ENCODE measurements at places on chromosomes 2 and 18.

DNA sequence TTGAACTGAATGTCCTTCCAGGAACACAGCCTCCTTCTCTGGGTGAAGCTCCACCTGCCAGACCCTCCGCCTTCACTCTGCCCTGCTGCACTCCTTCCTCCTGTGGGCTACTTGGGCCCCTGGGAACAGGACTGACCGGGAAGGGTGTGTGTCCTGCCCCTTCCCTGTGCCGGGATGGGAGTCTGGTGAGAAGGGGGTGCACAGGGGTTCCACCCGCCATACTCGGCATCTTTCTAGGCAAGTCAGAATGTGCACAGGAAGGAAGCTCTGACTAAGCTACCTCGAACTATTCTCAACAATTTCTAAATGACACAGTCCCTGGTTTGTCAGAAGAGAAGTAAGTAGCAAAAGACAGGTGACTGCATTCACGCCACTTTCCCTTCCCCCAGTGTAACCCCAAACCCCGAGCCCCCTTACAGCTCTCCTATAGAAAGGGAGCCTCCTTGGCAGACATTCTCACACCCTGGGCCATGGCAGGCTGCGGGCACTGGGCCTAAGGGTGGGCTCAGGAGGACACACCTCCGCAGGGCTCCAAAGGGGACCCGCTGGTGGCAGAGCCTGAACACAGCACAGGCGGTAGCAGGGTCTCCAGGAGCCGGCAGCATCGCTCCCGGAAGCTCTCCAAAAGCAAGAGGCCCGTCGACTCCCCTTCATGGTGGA lies 184.1 kb downstream of the HDAC4 start:
- no peak overlapping the region for H3K27ac ChIP-seq
- DNase-seq: no peak
- H3K27me3 ChIP-seq: no peaks in the 10 kb centered on the region
- no peaks in the 10 kb centered on the region for H3K36me3 ChIP-seq
- peaks cover 9% of the 10 kb centered on the region for H3K4me1 ChIP-seq

DNA sequence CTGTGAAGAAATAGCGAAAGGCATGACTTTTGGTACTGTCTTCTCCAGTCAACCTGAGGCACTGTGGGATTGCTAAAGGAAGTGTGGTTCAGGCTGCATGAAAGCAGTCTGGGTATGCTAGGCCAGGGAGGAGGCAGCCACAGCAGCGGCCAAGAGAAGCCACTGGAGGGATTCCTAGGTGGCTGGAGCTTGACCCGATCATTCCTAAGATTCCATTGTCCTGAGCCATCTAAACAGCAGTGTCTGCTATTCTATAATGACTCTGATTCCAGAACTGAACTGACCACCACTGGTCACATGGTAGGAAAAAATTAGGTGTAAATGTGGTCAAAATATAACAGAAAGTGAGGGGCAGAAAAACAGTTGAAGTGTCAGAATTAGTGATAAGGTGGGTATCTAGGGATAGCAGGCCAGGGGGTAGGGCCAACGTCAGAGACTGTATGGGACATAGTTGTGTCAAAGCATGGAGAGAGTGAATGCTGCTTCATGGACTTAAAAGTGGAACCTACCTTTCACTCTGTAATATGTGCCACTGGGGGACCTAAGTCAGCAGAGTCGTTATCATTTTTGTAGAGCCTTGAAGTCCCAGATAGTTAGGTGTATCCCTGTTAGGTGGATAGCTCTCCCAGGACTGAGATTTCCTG lies 204.6 kb downstream of the CTNNA2 start:
- no peaks in the 10 kb centered on the region for H3K27me3 ChIP-seq
- H3K36me3 ChIP-seq: no peaks in the 10 kb centered on the region
- no peak overlapping the region for H3K27ac ChIP-seq
- H3K4me1 ChIP-seq: no peaks in the 10 kb centered on the region

DNA sequence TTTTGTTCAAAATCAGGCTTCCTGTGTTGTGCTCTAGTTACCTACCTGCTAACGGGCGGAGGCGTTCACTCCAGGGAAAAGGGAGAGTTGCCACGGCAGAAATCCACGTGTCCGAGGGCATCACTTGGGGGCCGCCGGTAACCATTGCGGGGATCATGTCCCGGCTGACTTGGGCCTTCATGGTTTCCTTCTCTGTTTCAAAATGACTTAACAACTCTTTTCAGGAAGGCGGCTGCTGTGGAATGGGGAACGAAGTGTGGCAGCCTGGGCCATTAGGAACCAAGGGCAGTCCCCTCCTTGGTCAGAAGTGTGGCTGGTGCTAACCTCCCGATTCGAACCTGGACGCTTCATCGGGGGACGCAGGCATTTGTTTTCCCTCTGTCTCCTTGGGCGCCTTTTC lies 56.8 kb downstream of the INPP5D start:
- no peak for DNase-seq
- H3K4me1 ChIP-seq: no peaks in the 10 kb centered on the region
- H3K27me3 ChIP-seq: no peaks in the 10 kb centered on the region
- no peak overlapping the region for H3K4me3 ChIP-seq
- H3K36me3 ChIP-seq: no peaks in the 10 kb centered on the region

GRCh38 chr18:36484591-36484990 lies 187.1 kb downstream of the FHOD3 start:
- no peak for DNase-seq
- H3K27ac ChIP-seq: no peak overlapping the region
- H3K36me3 ChIP-seq: no peaks in the 10 kb centered on the region
- H3K4me1 ChIP-seq: no peaks in the 10 kb centered on the region

GRCh38 chr2:225004597-225004996 lies 37.7 kb downstream of the DOCK10 start:
- peaks cover 10% of the 10 kb centered on the region for H3K4me1 ChIP-seq
- H3K27me3 ChIP-seq: no peaks in the 10 kb centered on the region
- H3K27ac ChIP-seq: no peak overlapping the region
- DNase-seq: peak; percentile 41
- H3K4me3 ChIP-seq: no peak overlapping the region
- no peaks in the 10 kb centered on the region for H3K36me3 ChIP-seq

- no peaks in the 10 kb centered on the region for H3K36me3 ChIP-seq
- no peaks in the 10 kb centered on the region for H3K27me3 ChIP-seq
- no peak for DNase-seq
- no peak overlapping the region for H3K4me3 ChIP-seq
- H3K27ac ChIP-seq: no peak overlapping the region
- no peaks in the 10 kb centered on the region for H3K4me1 ChIP-seq
Observed at GRCh38 chr2:133480707-133481429, 87.4 kb downstream of the NCKAP5 start.

DNA sequence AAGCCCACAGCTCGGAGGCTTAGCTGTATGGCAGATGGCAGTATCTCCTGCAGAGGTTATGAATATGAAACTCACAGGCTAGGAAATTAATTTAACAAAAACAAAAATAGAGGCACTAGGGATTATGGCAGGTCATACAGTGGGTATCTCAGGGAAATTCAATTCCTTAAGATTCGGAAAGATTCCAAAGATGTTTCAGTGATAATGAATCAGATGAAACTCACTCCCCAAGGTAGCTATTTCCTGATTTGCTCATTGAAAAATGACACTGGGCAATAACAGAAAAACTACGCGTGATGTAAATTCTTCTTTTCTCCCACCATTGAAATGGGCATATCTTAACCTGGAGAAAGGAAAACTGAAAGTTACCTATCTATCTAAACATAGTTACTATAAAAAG lies 414.1 kb downstream of the STK39 start:
- H3K36me3 ChIP-seq: no peaks in the 10 kb centered on the region
- H3K27me3 ChIP-seq: no peaks in the 10 kb centered on the region
- no peaks in the 10 kb centered on the region for H3K4me1 ChIP-seq
- no peak overlapping the region for H3K27ac ChIP-seq

DNA sequence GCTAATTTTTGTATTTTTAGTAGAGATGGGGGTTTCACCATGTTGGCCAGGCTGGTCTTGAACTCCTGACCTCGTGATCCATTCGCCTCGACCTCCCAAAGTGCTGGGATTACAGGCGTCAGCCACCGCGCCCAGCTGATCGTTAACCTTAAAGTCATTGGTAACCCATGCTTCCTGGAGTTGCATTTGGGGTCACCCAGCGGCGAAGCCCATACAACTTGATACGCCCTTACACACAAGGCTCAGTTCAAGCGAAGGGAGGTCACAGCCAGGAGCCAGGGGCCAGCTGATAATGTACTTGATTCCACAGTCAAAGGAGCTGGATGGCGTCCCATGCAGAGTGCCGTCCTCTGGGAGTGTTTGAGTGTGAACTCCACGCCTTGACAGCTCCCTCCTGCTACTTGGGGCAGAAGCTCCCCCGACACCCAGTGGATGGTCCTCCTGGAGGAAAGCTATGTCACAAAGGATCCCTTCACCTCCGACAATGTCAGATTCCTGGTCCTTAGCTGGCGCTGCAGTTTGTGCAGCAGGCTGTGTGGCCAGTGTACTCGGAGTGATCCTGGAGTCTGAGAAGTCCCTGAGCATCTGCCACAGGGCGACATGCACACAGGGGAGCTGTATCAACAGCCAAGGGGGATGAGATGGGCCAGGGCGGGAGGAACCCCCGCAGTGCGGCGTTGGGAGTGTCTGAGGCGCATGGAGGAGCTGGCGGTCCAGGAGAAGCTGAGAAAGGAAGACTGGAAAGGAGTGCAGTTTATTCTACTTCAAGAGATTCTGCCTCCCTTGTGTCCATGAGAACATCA lies 7.9 kb downstream of the CLHC1 start:
- no peaks in the 10 kb centered on the region for H3K36me3 ChIP-seq
- no peaks in the 10 kb centered on the region for H3K27me3 ChIP-seq
- H3K4me3 ChIP-seq: no peak overlapping the region
- no peaks in the 10 kb centered on the region for H3K4me1 ChIP-seq

- no peak overlapping the region for H3K4me3 ChIP-seq
- no peak for DNase-seq
- peaks cover 13% of the 10 kb centered on the region for H3K4me1 ChIP-seq
- no peaks in the 10 kb centered on the region for H3K36me3 ChIP-seq
- no peak overlapping the region for H3K27ac ChIP-seq
Observed at GRCh38 chr2:213237251-213237650, 47.0 kb upstream of the SPAG16 start.

DNA sequence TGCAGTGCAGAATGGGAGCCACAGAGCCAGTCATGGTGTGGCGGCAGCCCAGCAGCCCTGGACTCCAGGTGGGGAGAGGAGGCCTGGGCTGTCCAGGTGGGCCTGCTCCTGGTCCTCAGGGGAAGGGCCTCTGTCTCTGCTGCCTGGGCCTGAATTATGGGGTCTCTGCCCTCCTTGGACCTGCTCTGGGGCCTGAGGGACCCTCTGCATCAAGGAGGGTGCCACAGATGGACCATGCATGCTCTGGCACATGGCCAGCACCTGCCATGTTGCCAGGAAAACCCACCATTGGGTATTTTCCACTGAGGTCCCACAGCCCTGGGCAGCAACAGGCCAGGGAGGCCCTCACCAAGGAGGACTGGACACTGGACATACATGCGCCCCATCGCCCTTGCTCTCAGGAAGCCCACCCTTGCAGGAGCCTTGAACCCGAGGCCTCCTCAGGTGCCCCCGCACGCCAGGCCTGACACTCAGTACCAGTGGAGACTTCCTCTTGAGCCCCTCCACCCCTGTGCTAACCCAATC lies 107.1 kb downstream of the NDUFA10 start:
- H3K4me1 ChIP-seq: no peaks in the 10 kb centered on the region
- H3K27ac ChIP-seq: no peak overlapping the region
- H3K27me3 ChIP-seq: no peaks in the 10 kb centered on the region
- no peaks in the 10 kb centered on the region for H3K36me3 ChIP-seq
- no peak overlapping the region for H3K4me3 ChIP-seq

GRCh38 chr2:211545582-211545981 lies 989.2 kb downstream of the CPS1 start:
- no peak overlapping the region for H3K27ac ChIP-seq
- H3K27me3 ChIP-seq: no peaks in the 10 kb centered on the region
- no peak for DNase-seq
- no peaks in the 10 kb centered on the region for H3K4me1 ChIP-seq
- H3K4me3 ChIP-seq: no peak overlapping the region

DNA sequence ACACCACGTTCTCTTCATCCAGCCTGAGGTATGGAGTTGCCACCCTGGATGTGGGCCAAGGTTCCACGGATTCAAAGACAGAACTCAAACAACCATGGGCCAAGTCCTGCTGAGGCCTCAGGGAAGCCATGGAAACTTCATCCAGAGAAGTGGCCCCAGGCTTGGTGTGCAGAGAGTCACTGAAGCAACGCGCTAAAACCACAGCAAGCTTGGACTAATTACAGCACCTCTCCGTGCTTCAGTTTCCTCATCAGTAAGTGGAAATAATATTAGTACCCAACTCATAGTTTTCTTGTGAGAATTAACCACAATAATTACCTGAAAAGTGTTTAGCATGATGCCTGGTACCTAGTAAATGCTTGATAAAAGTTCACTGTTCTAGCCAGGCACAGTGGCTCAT lies 19.2 kb upstream of the AP1S3 start:
- no peaks in the 10 kb centered on the region for H3K4me1 ChIP-seq
- no peaks in the 10 kb centered on the region for H3K36me3 ChIP-seq
- no peaks in the 10 kb centered on the region for H3K27me3 ChIP-seq
- no peak for DNase-seq
- no peak overlapping the region for H3K27ac ChIP-seq

- no peaks in the 10 kb centered on the region for H3K36me3 ChIP-seq
- H3K4me3 ChIP-seq: no peak overlapping the region
- H3K27me3 ChIP-seq: no peaks in the 10 kb centered on the region
- no peaks in the 10 kb centered on the region for H3K4me1 ChIP-seq
- DNase-seq: no peak
Observed at GRCh38 chr2:185373229-185373628, 365.4 kb upstream of the FSIP2 start.

GRCh38 chr2:99169534-99169933 lies 11.3 kb downstream of the MITD1 start:
- H3K27me3 ChIP-seq: no peaks in the 10 kb centered on the region
- H3K4me3 ChIP-seq: no peak overlapping the region
- no peak for DNase-seq

DNA sequence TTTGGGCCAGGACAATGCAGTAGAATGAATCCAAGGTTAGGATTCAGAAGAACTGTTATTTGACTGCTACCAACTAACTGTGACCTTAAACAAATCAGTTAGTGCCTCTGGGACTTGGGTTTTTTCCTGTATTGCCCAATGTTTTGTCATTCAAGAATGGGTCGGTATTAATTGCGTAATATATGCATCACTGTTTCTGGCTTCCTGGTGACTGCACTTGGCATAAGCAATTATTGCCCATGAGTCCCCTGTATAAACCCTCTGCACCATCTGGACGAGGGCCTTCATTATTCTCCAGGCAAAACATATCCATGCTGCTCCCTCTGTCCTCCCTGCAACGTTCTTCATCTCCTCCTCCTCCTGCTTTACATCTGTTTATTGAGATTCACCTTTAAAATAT lies 255.8 kb upstream of the LRRTM1 start:
- H3K4me3 ChIP-seq: no peak overlapping the region
- H3K27ac ChIP-seq: no peak overlapping the region
- no peaks in the 10 kb centered on the region for H3K27me3 ChIP-seq
- no peaks in the 10 kb centered on the region for H3K36me3 ChIP-seq
- no peaks in the 10 kb centered on the region for H3K4me1 ChIP-seq

Measured in thyroid gland (tissue), 4 donors.